ENCODE measurements at places on chromosomes 7 and 10.

DNA sequence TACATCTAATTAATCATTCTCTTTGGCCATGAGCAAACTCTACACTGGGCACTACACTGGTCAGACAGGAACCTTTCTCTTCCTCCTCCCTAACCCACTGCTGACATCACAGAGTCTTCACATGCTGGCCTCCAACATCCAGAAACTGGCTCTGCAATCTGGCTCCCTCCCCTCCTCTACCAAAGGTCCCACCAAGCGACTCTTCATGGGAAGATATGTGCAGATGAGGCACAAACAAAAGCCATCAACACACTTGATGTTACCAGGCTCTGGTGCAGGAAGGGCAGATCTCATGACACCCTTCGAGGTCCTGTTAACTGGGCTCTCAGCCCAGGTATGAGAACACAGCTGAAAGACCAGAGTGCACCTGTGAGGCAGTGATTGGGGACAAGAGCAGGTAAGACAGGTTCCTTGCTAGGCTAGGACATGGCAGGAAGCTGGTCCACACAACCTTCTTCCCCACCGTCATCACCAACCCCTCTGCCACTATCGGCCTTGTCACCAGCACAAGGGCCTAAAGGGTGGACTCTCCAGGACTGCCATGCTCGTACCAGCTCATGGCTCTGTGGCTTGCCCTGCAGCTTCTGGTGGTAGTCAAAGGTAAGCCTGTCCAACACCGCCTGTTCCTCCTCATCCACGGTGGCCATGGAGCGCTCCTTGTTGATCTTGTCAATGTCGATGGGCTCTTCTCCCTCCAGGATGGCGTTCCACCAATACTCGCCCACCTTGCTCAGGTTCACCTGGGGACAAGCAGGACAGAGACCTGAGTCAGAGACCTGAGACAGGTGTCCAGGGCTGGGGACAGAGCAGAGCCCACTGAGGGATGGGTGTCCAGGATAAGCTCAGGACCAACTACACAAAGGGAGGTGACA lies 66.6 kb upstream of the CAMK2B start:
- DNase-seq: no peak

GRCh38 chr10:62456611-62457101 lies 82.5 kb downstream of the ZNF365 start:
- no peak for DNase-seq

GRCh38 chr7:47639495-47640110 lies 57.7 kb upstream of the TNS3 start:
- DNase-seq: no peak

GRCh38 chr7:153188630-153189029 lies 429.1 kb downstream of the ACTR3B start:
- DNase-seq: no peak

DNA sequence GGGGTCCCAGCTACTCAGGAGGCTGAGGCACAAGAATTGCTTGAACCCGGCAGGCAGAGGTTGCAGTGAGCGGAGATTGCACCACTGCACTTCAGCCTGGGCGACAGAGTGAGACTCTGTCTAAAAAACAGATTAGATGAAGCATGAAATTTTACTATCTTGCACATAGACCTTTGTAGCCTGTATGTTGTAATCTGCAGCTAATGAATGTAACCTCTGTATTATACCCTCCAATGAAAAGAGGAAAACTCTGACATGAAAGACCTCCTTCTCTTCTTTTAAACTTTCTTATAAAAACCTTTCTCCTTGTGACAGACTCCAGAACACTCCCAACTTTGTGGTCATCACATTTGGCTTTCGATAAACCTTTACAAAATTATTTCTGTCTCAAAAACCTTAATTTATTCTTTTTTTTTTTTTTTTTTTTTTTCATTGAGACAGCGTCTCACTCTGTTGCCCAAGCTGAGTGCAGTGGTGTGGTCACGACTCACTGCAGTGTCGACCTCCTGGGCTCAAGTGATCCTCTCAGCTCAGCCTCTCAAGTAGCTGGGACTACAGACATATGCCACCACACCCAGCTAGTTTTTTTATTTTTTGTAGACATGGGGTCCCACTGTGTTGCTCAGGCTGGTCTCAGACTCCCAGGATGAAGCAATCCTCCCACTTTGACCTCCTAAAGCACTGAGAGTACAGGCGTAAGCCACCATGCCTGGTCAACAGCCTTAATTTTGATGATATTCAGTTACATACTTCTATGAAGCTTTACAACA lies 97.4 kb downstream of the SVOPL start:
- DNase-seq: no peak

DNA sequence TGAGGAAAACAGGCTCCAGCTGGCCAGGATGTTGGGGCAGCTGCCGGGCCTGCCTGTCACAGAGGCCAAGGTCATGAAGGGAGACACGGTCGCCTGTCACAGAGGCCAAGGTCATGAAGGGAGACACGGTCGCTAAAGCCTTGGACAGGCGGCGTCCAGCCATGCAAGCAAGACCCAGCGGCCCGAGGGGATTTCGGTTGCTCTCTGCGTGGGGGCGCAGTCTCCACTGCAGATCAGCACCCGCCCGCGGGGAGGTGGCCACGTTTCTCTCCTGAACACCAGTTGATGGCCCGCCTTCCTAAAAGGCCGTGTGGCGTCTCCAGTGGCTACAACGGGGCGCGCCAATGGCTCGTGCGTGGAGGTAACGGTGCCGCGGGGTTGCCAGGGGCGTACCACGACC lies 67.0 kb upstream of the PCGF5 start:
- no peak for DNase-seq

- DNase-seq: no peak
These were observed 94.3 kb downstream of the THSD7A start for GRCh38 chr7:11737723-11738122.

- no peak for DNase-seq
These were observed 53.9 kb downstream of the CUBN start for GRCh38 chr10:17075533-17076359.

DNA sequence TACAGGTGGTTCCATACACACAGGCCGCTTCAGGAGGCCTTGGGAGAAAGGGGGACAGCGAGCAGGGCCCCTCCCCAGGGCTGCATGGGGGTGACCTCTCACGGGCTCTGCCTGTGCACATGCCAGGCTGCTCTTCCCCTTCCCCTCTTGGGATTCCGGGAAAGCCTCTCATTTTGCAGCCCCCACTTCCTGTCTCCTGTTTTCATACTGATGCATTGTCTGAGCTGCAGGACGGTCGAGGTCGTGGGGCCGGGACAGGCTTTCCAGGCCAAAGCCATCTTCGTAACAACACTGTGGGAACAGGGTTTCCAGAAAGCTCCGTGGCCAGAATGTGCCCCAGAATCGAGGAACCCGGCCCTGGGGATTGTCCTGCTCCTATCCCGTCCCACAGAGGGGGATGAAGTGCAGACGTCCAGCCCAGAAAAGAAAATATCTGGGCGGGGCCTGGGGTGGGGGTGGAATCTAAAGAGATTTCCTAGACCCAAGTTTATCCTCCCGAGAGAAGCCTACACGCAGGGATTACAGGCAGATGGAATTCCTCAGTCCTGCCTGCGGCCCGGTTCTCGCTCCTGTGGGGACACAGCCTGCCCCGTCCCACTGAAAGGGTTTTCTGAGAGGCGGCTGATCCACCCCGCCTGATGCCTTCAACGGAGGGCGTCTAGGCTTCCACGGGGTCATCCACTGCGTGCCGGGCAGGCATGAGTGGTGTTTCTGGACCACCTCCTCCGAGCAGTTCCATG lies 29.5 kb upstream of the DNAAF5 start:
- no peak for DNase-seq

Data from stimulated activated CD8-positive, alpha-beta memory T cell treated with anti-CD3 and anti-CD28 coated beads, Interleukin-15, amount 100 ng/mL, for 48 hours (primary cell).